ENCODE measurements at places on chromosomes 1 and 21.

DNA sequence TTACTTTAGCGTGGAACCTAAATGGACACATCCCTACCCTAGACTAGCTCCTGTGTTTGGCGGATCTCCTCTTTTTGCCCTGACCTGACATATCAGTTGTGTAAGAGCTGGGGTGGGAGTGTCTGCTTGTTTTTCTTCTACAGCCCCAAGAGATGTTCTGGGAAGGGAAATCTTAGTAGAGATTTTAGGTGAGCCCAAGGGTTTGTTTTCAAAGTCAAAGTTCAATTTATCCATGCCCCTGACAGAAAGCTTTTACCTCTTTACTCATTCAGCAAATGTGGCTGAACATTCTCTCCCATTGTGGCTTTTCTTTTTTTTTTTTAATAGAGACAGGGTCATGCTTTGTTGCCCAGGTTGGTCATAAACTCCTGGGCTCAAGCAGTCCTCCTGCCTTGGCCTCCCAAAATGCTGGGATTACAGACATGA, 7.3 kb upstream of the TARS2 start:
- no peak for DNase-seq

- DNase-seq = no peak
These were observed 242.7 kb upstream of the ADAMTS5 start for GRCh38 chr21:27209546-27209945.

DNA sequence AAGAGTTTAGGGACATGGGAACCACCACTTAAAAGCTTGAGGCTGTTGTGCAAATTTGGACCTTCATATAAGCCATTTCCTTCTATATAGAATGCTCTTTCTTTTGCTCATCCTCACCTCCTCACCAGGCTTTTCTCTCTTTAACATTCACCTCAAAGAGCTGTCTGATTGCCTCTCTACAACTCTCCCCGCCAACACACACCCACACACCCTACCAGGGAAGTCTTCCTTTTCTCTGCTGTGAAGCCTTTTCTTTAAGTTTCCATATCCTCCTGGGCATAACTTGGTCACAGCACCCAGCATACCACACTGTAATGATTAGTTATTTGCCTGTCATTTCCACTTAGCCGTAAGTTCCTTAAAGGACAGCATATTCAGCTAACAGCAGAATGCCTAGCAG, 40.6 kb downstream of the WLS start:
- no peak for DNase-seq

DNA sequence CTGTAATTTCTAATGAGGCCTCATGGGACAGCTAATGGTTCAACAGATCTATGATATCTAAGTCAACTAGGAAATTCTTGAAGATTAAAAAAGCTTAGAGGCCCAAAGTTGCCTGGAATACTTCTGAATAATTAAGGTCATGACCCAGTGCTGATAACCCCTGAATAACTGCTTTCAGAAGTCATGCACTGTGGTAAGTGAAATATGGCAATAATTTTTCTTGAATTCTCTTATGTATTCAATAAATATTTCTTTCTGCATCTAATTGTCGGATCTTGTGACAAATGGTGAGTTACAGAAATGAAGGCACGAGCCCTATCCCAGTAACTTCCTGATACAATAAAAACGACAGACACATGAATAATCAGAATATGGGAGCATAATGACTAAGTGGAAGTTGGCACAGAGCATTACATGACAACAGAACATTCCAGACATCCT, 219.3 kb upstream of the GREM2 start:
- DNase-seq = no peak

- DNase-seq = no peak
These were observed 186.8 kb upstream of the EDN2 start for GRCh38 chr1:41671116-41671755.

DNA sequence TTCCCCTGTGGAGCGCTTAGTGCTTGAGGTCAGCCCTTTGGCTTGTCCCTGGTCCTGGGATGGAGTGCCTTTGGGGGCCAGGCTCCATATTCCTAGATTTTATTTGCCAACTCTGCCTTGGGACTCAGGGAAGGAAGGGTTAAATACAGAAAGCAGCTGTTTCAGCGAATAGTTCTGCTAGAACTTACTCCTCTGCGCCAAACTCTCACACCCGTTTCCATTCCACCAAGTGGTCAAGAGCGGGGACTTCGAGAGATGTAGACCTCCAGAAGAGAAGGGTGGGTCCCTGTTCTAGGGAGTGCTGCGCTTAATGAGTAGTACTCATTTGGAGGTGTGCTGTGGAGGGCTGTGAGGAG, 704 bp upstream of the TOMM40L start:
- no peak for DNase-seq

GRCh38 chr1:11600836-11601235, 53.4 kb downstream of the FBXO2 start:
- DNase-seq = no peak

DNA sequence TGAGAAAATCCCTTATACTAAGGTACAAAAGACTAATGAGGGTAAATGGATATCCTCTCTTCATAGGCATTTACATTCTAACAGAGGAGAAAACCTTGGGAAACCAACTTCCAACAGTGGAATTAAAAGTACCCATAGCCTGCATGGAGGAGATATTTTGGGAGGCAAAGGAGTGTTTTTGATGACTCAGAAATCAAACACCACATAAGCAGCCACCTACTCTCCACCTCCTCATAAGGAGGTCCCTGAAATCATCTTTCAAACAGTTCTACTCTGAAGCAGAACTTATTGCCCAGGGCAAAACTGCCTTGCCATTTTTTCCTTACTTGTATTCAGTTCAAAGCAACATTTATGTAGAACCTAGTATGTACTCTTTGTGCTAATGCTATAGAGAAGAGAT, 211.3 kb downstream of the KCNH1 start:
- no peak for DNase-seq

- DNase-seq = no peak
These were observed 179.4 kb downstream of the SLC45A1 start for GRCh38 chr1:8497210-8497819.

DNA sequence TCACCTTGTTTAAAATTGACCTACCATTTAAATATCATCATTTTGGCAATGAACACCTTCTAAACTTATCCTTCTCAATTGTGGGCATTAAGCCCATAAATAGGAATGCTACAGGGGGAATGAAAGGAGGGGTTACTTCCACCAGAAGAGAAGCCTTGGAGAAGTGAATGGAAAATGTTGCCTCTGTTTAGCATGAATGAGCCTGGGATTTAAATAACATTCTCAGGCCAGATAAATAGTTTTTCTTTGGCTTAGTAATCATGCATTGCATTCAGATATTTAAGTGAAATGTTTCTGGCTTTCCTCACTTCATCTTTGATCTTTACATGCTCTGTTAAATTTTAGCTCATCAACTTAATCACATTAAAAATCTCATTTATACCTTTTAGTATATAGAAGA, 284.3 kb upstream of the FMN2 start:
- no peak for DNase-seq

- DNase-seq = no peak
These were observed 138.4 kb upstream of the DSCAM start for GRCh38 chr21:40985370-40985769.

DNA sequence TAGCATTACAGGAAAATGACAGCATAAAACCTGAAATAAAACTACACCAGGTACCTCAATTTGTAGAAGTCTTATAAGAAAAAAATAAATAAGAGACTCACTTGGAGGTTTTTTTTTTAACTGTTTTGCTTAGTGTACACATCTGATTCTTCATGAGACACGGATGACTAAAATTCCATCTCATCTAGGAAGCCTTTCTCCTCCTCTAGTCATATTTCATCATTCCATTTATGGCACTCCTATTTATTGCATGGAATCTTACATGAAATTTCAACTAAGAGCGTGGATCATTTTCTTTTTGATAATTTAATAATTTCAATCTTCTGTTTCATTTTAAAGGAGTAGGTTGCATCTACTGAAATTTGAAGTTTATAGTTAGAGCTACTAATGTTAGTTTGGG, 1.6 kb upstream of the PTGS2 start:
- DNase-seq = no peak

DNA sequence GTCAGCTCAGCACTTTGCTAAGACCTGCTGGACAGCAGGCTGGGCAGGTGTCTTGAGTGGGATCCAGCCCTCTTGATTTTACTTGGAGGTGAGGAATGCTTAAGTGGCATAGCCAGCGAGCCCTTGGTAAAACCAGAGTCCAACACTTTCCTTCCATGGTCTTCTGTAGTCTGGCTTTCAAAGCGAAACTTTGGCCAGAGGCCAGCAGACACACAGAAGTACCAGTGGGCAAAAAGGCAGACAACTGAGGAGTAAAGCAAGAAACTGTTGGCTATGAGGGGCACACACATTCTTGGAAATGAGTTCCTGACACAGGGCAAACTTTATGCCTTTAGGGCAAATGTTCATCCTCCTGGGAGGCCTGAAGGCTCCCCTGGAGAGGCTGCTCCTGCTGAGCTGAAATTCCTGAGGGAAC, 281.0 kb upstream of the POU3F1 start:
- DNase-seq = no peak

- DNase-seq = no peak
These were observed 12.6 kb downstream of the GBP5 start for GRCh38 chr1:89260042-89260441.

GRCh38 chr1:56061824-56062223, 517.5 kb downstream of the PLPP3 start:
- DNase-seq = no peak

GRCh38 chr1:232317350-232317749, 312.6 kb downstream of the SIPA1L2 start:
- DNase-seq = no peak

DNA sequence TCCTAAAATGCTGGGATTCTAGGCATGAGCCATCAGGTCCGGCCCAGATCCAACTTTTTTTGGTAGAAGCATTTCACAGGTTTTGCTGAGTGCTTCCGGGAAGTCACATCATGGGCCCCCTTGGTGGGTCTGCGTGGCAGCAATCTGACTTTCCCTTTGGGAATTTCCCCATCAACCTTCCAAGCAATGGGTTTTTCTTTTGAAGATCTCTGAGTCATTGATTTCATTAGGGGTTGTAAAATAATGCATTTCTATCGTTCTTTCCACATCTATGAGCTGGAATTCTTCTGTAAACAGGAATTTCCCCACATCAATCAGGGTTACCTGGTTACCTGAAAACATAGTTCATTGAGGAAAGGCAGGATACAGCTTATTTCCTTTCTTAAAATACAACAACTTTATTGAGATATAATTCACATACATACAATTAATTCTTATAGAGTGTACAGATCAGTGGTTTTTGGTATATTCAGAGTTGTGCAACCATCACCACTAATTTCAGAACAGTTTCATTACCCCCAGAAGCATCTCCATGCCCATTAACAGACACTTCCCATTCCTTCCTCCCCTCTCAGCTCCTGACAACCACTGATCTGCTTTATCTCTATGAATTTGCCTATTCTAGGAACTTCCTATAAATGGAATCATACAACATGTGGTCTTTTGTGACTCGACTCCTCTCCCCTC, 9.9 kb upstream of the ZBTB17 start:
- no peak for DNase-seq

GRCh38 chr1:43743206-43743605, 35.9 kb downstream of the ST3GAL3 start:
- no peak for DNase-seq

DNA sequence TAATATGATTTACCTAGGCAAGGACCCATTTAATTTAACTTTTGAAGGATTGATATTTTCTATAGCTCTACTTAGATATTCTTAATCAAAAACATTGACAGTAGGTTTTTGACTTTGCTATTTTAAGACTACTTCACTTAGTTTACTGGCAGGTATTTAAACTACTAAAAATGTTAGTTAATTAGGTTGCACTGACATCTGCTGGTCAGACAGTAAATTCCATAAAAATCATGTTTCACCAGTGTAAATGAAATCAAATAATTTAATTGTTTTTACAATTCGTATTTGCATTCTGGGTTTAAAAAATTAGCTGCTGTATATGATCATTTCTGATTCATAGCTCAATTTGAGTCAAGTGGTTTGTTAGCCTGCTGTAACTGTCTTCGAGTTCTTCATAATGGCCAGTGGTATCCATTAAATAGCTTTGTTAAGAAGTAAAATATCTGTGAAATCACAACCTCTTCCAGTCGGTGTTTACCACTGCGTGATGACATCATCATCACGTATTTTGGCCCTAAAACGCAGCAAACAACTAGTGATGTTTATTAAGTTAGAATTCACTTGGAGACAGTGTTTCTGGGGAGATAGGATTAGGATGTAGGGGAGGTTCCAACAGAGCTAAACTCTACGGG, 26.2 kb downstream of the EXTL2 start:
- DNase-seq = no peak

DNA sequence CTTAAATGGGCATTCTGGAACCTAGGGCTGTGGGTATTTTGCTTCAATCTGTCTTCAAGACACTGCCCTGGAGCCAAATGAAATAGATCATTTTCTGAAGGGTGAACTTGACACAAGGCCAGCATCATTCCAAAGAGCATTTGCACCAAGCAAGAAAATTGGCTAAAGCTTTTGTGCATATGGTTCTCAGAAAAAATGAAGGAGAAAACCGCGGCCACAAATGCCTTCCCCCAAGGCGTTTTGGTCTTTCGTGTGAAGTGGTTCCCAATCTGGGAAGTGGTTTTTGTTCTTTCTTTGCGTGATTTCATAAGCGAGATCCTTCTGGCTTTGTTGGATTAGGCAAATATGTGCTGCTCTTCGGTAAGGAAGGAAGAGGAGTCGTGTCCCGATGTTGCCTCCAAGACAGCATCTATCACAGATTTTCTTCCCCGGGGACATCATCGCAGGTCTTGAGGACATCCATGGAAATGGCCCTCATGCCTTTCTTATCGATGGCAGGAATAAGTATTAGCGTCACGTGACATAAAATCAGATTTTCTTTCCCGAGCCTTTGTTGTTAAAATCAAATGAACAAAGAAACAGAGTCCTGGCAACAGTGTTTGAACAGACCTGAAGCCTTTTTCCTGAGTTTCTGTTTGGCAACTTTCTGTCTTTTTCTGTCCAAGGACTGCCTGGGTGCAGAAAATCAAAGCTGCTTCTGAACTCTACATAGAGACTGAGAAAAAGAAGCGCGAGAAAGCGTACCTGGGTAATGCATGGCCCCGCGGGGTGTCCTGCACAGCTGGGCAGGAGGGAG, 31.0 kb downstream of the ATP5PO start:
- no peak for DNase-seq

DNA sequence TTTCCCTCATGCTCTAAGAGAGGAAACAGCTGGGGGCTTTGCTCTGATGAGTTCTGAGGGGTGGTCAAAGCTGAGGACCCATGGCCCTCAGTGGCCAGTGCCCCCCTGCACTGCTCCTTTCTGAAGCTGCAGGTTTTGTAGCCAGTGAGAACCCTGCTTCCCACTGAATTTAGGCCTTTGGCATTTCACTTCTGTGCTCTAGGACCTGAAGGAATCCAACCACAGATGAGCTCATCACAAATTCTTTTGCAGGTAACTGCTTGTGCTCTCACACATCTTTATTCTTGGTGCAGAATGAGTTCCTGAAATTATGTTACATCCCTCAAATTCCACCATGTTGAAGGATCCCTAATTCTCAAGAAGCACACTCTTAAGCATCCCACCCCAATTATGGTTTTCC, 248.7 kb upstream of the IRF2BP2 start:
- no peak for DNase-seq

DNA sequence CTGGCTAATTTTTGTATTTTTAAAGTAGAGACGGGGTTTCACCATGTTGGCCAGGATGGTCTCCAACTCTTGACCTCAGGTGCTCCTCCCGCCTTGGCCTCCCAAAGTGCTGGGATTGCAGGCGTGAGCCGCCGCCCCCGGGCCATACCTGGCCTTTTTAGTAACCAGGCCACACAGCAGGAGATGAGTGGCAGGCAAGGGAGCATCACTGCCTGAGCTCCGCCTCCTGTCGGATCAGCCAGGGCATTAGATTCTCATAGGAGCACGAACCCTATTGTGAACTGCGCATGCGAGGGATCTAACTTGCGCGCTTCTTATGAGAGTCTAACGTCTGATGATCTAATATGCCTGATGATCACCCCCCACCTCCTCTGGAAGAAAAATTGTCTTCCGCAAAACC, 308.7 kb upstream of the PRMT6 start:
- DNase-seq = no peak

All from GDM1 (cell line).